ENCODE measurements at places on chromosomes 11 and 22. TPM values are rescaled to one million over a fixed set of nuclear protein-coding genes. Genes with fewer than 3 reads are reported as not detected.

BIK gene
- total RNA-seq, result 0.28 TPM

FOLR2 gene
- not detected for total RNA-seq

DNA sequence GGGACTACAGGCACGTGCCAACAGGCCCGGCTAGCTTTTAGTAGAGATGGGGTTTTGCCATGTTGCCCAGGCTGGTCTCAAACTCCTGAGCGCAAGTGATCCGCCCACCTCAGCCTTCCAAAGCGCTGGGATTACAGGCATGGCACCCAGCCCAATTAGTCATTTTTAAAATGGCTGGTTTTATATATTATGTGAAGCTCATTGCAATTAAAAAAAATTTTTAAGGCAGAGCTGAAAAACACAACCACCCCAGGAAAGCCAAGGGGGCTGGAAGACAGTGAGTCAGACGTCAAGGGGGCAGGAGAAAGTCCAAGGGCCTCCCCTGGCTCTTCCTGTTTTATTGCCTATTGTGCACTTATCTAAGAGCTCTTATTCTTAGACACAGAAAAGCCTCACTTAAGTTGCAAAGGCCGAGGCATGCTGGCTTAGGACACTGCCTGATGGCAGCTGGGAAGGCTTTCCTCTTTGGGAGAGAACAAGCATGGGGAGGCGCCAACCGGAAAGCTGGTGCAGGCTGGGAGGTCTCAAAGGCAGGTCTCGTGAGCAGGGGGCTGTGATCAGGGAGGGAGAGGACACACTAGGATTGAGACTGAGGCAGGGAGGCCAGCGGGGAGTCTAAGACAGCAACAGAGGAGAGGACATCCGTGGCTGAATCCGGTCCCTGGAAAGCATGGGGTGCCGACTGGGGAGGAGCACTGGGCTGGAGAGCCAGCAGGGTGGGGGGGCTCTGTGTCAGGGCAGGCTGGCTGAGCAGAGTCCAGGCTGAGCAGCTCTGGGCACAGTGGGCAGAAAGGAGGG, 11.1 kb upstream of the OSM start:
- H3K27ac ChIP-seq, result no peak overlapping the region
- no peak overlapping the region for H3K4me3 ChIP-seq
- DNase-seq, result no peak
- H3K27me3 ChIP-seq, result no peaks in the 10 kb centered on the region
- no peaks in the 10 kb centered on the region for H3K36me3 ChIP-seq

GRCh38 chr11:30902929-30903328, 316.8 kb upstream of the MPPED2 start:
- H3K4me1 ChIP-seq, result no peaks in the 10 kb centered on the region
- H3K27me3 ChIP-seq, result no peaks in the 10 kb centered on the region
- no peaks in the 10 kb centered on the region for H3K36me3 ChIP-seq
- no peak overlapping the region for H3K27ac ChIP-seq
- no peak overlapping the region for H3K4me3 ChIP-seq
